ENCODE measurements at places on chromosomes 1 and 21.

- no peak for DNase-seq
Observed at GRCh38 chr1:179177182-179177581, 52.3 kb downstream of the ABL2 start.

DNA sequence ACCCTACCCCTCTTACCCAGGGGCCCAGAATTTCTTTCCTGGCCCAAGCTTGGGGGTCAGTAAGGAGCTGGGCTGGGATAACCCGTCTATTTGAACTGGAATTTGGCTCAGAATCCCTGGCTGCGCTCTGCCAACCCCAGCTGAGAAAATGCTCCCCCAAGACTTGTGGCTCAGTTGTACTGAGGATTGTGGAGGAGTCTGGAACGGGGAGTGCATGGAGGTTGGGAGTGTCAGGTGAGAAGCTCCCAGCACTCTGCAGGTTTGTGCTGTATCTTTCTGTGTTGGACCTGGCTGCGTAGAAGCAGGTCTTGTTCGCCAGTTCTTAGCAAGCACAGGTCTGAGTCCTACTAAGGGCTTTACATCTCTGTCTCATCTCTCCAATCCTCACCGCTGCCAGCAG, 1.6 kb downstream of the TCEA3 start:
- no peak for DNase-seq

GRCh38 chr1:218164111-218164929, 120.8 kb upstream of the RRP15 start:
- peak; percentile 78 for DNase-seq

GRCh38 chr1:111204201-111204982, 3.9 kb upstream of the DENND2D start:
- no peak for DNase-seq

DNA sequence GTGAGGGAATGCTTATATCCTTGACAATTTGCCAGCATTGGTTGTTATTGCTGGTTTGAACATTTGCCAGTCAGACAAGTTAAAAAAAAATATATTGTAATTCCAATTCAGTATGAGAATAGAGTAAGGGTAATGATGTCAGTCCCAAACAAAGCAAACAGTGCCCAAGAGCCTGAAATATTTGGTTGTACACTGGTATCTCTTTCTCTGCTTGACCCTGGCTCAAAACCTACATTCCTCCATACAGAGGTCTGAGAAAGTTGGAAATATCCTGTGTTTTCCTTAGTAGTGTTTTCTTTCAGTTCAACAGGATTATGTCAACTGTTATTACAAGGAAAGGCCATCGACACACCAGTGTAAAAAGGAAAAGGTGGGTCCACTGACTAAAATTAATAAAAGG, 145.6 kb downstream of the MRPL39 start:
- DNase-seq: no peak

- peak; percentile 83 for DNase-seq
Observed at GRCh38 chr1:31785020-31785946, 21.1 kb upstream of the ADGRB2 start.

GRCh38 chr1:3550511-3551289, 60.6 kb downstream of the MEGF6 start:
- DNase-seq: no peak

DNA sequence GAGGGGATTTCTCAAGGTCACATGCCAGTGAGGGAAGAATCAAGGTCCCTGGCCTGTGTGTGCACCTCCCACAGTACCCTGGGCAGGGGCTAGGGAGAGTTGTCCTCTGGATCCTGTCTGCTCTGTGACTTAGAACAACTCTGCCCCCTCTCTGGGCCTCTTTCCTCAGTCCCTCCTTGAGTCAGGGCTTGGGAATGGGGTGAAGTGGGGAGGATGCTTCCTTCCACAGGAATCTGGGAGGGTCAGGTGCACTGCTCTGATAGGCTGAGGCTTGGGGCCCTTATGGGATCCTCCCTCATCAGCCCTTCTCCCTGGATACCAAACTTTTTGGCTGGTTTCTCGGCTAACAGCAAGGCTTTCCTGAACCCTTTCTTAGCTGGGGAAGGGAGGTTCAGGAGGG, 2.5 kb downstream of the TRNP1 start:
- DNase-seq: no peak

DNA sequence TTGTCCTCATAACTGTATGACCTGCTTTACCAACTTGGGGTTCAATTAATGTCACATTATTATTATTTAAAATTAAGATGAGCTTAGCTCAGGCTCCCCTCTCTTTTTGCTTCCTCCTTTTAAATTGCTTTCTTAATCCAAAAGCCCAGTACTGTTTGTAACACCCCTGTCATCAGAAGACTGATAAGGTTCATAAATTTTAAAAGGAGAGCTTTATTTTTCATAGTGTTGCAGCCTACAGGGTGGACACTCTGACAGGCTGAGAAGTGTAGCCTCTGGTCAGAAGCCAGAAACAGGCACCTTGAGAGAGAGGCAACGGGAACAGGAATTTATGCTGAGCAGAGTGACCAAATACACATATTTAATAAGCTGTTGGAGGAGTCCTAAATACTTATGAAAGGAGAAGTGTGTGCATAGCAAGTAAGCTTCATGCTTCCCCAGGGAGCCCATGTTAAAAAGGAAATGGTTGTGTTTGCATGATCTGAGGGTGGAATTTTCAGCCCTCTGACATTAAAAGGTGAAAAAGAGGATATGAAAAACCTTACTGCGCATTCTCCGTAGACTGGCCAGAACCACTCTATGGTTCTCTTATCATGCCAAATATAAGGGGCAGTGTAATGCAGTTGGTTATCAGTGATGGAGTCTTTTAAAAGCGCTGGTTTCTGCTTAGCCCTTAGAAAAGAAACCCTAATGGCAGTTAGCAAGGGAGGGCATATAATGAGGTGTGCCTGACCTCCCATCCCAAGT, 30.5 kb upstream of the FGGY start:
- no peak for DNase-seq

GRCh38 chr1:75134647-75135572, 722 bp downstream of the LHX8 start:
- no peak for DNase-seq

DNA sequence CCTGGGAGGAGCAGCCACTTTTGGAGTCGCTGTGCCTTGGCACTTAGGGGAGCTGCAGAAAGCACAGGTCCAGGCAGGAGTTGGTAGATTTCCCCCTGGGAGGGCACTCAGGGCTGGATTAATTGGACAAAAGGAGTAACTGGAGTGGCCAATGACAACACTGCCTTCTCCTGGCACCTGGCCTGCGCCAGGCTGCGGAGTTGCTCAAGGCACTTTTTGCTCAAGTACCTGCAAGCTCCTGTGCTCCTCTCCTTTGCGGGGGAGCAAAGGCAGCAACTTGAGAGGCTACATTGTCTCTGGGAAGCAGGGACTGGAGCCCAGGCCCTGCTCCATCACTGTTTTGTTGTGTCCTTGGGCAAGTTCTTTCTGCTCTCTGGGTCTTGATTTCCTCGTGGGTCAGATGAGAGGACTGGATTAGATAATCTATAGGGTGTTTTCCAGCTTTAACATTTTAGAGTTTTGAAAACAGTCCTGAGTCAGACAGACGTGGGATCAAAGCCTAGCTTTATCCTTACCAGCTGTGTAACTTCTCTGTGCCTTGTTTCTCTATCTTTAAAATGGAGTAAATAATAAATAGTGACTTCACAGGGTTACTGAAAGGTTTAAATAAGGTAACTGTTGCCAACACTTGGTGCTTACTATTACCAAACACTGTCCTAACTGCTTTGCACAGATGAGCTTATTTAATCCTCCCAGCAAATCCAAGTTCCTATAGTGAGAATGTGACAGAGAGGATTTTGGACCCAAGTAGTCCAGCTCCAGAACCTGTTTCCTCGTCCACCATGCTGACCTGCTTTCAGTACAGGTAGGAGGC, 18.0 kb upstream of the GRHL3 start:
- DNase-seq: no peak

DNA sequence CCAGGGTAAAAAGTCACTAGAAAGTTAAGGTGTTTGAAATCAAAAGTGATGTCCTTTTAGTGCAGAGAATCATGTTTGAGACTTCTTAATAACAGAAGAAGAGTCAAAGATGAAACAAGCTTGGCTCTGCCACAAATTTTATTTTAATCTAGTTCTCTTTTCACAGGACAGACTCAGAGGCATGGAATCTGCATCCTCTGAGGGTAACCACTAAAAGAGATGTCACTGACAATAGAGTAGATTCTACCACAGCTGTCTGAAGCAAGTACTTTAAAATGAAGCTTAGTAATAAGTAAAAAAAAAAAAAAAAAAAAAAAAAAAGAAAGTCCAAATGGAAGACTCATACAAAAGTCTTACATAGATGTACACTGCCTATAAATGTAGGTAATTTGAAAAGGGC, 519.7 kb upstream of the PRMT6 start:
- DNase-seq: no peak

DNA sequence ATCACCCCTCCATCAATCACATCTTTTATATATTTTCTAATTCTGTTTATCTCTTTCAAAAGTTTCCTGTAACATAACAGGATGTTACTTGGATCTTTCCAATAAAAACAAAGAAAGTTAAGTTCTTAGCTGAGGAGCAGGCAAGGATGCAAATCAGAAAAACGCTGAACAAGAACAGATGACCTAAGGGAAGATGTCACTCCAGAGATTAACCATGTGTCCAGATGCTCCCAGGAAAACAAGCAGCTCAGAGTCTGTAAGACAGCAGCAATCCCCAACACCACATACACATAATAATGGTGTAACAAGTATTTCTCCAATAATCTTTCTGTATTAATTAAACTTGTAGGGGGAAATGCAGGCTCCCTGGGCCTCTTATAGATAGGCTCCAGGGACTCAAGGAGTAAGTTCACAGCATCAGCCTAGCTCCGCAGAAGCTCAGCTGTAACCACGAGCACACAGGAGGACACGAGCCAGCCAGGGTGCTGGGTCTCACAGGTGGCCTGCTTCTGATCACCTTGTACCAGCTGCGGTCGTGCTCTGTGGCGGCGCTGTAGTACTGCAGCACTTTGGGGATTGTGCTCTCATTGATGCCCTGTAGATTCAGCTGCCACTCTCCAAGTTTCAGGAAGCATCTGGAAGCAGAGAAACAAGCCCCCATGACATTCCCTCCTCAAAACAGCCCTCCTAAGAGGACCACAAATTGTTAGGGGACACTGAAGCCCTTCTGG, 33.1 kb upstream of the EXOSC10 start:
- DNase-seq: peak; percentile 4

- DNase-seq: no peak
Observed at GRCh38 chr1:16969057-16969611, 11.3 kb downstream of the MFAP2 start.

GRCh38 chr1:65050735-65051134, 84.4 kb upstream of the JAK1 start:
- no peak for DNase-seq

- DNase-seq: no peak
Observed at GRCh38 chr1:29836651-29837646, 600.6 kb downstream of the PTPRU start.

DNA sequence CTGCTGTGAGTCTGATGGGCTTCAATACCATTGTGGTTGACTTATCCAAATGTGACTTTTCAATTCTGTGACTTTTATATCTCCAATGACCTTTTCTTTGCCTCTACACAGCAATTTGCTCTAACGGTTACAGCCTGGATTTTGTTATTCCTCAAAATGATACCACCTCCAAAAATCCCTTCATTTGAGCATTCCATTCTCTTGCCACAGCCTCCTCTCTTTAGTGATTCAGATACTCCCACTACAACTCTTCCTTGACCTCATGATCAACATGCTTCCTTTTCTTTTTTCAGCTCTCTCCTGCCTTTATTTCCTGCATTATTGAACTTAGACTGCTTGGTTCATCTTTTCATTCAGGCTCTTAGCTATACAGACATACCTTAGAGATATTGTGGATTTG, 16.6 kb upstream of the IL19 start:
- no peak for DNase-seq

GRCh38 chr1:24301785-24302175, 17.4 kb upstream of the GRHL3 start:
- DNase-seq: peak; percentile 71

GRCh38 chr1:172897738-172898137, 153.0 kb downstream of the TNFSF18 start:
- DNase-seq: no peak

Data from NCI-H2171 (cell line).